ENCODE measurements at places on chromosomes 11 and 22.

DNA sequence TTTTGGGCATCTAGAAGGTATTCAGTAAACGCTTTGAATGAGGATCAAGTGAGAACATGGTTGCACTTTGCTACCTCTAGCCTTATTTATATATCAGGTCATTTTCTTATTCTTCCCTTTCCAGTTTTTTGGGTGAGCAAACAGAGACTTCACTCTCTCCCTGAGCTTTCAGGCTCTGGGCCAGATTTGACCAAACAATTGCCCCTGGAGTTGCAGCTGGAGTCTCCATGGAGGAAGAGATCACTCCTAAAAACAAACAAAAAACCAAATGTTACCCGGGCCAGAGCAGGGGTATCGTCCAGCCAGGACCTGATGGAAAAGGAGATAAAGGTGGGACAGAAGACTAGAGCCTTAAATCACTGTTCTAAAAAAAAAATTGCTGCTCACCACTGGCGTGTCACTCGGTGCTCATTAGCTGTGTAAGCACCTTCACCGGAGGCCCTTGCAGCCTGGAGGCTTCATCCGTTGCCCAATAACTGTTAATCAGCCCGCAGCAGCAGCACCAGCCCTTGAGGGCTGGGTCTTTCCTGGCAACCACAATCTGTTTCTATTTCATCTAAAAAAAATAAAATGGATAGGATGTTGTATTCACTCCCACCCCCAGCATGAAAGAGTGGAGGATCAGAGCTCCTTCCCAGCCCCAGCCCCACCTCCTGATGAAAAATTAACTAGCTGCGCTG is 125.0 kb downstream of the PKNOX2 start:
- DNase-seq = no peak

- no peak for DNase-seq
Observed at GRCh38 chr11:32775908-32776307, 18.6 kb downstream of the CCDC73 start.

DNA sequence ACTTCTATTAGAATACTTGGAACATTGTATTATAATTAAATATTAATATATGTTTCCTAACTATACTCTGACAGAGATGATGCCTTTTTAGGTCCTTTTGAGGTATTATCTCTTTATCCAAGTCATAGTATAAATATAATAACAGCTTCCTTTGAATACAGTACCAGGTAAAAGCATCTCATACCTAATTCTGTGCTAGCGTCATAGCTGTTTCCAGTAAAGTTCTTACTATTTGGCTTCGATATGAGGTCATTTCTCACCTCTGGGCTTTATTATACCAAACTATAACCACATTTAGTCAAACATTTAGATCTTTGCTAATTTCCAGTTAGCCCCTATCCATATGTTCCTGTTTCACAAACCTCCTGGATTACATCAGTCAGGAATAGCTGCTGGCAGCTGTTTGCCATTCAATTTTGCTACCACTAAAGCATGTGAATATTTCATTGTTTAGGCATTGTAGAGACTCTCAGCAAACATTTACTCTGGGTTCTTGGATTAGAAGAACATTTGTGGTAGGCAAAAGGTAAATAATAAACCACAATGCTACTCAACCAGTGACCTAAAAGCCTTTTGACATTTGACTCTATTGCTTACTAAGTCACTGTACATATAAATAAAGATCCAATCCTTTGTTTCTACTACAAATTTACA is 255.1 kb downstream of the TTC28 start:
- no peak for DNase-seq

DNA sequence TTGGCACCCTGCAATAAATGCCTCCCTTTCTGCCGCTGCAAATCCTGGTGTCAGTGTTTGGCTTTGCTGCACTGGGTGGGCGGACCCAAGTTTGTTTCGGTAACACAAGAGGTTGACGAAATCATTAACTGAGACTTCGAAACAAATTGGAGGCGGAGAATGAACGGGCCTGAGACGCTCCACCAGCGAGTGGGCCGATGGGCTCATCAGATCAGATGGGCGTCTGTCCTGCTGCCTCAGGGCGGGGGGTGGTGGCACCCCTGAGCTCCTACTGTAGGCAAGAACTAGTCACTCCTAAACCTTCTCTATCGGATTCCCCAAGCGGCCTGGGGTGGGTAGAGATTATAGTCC is 918 bp upstream of the CAPN5 start:
- no peak for DNase-seq

- no peak for DNase-seq
Observed at GRCh38 chr22:18121954-18122554, 11.4 kb downstream of the TUBA8 start.

GRCh38 chr22:28864878-28865596 is 18.3 kb upstream of the ZNRF3 start:
- DNase-seq = no peak

DNA sequence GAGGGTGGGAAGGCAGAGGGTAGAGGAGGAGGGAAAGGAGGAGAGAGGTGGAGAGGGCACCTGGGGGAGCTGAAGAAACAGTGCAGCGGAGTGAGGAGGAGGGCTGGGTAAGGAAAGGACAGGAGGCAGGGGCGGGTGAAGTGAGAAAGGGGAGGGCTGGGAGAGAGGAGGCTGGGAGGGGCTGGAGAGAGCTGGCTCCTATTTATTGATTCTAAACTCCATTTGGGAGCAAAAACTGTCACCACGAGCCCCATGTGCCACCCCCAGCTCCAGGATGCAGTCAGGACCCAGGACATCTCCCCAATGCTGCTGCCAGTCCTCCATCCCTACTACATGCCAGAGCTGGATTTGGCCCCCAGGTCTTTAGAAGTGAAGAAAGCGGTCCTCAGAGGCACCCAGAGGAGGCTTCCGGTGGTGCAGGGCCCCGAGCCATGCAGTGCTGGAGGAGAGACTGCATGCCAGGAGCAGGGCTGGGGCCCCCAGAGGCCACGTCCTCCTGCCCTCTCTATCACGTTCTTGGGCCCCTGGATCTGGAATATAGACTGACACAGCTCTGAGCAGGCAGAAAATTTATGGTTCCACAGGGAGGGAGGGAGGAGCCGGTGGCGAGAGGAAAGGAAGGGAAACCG is 53.7 kb downstream of the SLC22A12 start:
- no peak for DNase-seq

- DNase-seq = no peak
Observed at GRCh38 chr22:26174280-26174679, 5.0 kb downstream of the SEZ6L start.

GRCh38 chr22:35257002-35257320 is 332 bp upstream of the HMGXB4 start:
- no peak for DNase-seq

DNA sequence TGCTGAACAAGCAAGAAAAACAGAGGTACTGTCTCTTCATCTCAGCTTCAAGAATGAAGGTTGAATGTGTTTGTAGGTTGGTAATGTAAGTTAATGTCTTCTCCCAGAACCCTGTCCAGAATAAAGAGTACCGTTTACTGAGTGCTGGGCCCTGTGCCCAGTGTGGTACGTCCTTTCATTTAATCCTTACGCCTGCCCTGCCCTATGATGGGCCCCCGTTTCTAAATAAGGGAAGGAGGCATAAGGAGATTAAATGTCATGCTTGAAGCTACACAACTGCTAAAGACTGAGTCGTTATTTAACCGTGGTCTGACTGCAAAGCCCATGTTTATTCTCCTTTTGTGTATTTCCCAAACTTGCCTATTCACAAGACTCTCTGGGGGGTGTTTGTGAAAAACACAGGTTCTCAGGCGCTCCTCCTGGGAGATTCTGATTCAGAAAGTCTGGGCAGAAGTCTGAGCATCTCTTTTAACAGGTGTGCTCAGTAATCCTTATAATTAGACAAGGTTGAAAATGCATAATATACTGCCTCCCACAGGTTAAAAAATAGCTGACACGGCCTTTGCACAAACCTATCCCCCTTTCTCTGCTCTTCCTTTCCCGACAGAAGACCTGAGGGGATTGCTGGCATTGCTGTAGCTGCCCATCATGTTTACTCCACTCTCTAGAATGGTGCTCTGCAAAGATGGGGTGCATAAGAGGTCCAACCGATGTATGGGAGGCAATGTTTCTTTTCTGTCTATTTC is 56.3 kb upstream of the ZBTB44 start:
- DNase-seq = no peak

GRCh38 chr11:12008790-12009616 is 577 bp upstream of the DKK3 start:
- no peak for DNase-seq

DNA sequence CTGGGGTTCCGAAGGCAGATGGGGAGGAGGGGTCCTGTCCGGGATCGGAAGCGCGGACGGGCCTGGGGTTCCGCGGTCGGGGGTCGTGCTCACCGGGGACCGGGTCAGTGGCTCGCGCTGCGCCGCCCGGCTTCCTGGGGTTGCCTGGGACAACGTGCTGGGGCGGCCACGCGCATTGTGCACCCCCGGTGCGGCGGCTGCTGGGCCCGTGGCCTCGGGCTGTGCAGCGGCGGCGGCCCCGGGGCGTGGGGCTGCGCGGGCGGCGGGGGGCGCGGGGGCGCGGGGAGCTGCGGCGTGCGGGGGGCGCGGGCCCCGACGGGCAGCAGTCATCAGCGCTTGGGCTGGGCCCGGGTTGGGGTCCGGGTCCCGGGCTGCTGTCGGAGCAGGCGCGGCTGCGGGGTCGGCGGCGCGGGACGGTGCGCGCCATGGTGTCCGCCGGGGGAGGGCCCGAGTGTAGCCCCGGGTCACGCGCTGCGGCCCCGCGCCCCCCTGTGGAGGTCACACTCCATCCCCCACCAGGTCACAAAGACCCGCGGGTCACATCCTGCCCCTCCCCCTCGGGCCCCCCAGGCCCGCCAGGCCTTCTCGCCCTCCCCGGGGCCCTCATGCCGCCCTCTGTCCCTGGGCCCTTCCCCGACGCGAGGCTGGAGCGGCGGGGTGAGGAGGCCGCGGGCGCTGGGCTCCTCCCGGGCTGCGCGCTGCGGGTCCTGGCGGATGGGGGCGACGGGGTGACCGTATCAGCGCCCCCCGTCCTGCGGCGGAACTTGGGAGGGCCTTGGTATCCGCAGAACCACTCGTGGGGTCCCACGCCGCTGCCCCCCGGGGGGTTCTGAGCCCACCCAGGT is at the start of gene TTLL8:
TTLL8 (minus strand) TSS at position 238 of the 845 bp plus-strand sequence.
- no peak for DNase-seq

- no peak for DNase-seq
Observed at GRCh38 chr11:86553265-86553664, 119.2 kb downstream of the ME3 start.

DNA sequence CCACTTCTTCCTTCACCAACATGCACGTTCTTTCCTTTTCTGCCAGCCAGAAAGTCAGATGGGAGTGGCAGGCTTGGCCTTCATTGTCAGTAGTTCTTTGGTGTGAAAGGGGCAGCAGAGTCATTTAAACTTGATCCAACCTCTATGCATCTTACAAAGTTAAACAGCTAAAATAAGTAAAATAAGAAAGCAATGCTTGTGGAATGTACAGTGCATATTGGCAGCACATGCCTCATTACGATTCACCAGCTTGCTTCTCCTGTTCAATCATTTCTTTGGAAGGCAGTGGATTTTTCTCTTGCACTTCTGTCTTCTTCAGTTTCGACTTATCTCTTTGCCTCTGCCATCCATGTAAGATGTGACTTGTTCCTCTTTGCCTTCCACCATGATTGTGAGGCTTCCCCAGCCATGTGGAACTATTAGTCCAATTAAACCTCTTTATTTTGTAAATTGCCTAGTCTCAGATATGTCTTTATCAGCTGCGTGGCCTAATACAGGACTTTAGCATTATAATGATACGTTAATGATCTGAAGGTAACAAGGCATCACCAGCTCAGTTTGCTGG is 14.8 kb downstream of the LGALS12 start:
- no peak for DNase-seq

DNA sequence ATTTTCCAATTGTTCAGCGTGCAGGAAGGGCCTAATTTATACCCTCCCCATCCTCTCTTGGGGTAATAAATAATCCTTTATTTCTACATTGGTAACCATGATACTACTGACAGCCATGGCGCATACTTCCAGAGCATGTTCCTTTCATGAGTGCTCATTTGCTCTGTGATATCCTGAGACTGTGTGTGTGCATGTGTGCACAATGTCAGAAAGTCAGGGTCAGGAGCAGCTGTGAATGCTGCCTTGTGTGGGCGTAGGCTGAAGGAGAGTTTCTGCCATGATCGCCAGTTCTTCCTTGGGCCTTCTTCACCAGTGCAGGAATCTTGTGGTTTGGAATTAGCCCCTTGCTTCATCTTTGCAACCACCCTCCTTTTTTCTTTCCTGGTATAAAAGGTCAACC is 10.2 kb downstream of the TUBA8 start:
- DNase-seq = no peak

DNA sequence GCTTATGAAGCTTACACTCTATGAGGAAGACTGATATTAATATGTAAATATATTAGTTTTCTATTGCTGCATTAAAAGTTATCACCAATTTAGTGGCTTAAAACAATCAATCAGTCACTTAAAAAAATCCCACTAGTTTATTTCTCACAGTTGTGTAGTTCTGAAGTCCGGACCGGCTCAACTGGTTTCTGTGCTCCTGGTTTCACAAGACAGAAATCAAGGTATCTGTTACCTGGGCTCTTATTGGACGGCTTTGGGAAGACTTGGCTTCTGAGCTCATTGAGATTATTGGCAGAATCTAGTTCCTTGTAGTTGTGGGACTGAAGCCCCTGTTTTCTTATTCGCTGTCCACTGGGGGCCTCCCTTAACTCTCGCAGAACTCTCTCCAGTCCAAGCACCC is 343.0 kb downstream of the RAB38 start:
- no peak for DNase-seq

- DNase-seq = no peak
Observed at GRCh38 chr11:41384329-41384728, 75.1 kb downstream of the LRRC4C start.

- DNase-seq = no peak
Observed at GRCh38 chr22:20239676-20240446, 28.3 kb downstream of the RTN4R start.

DNA sequence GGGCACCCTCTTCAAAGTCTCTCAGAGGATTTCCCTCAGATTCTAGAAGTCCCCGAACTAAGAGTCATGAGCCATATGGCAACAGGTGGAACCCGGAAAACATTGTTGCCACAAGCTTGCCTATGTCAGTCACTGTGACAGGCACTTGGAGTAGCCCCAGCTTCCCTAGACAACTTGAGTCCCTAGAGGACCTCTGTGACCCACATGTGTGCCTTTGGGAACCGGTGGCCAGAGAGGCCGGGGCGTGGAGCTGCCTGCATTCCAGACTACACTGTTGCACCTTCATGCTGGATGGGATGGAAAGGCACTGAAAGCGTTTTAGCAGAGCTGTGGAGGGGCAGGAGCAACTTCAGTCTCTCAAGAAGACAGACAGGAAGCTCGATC is 12.1 kb downstream of the SLC37A2 start:
- DNase-seq = no peak

- no peak for DNase-seq
Observed at GRCh38 chr11:73252577-73253191, 19.5 kb upstream of the P2RY6 start.

GRCh38 chr11:8089791-8090510 is 8.9 kb downstream of the TUB start:
- no peak for DNase-seq

- no peak for DNase-seq
Observed at GRCh38 chr11:45470794-45471167, 184.6 kb upstream of the SYT13 start.

Measured in T-helper 2 cell (primary cell).